Pancreas (tissue), 10 donors: ENCODE measurements at places on chromosomes 7 and 10. TPM values are rescaled to one million over a fixed set of nuclear protein-coding genes. Genes with fewer than 3 reads are reported as not detected.

Gene GPR37
- 1.4 TPM for total RNA-seq

Gene BTBD16
- 0.43 TPM for total RNA-seq

Gene COBL
- 32.0 TPM for total RNA-seq

Gene NKX6-2
- total RNA-seq = 1.2 TPM

Gene NUPR2
- 1.2 TPM for total RNA-seq

Gene OPN4
- not detected for total RNA-seq

Gene PRF1
- 1.8 TPM for total RNA-seq

Gene DGKI
- total RNA-seq = 0.81 TPM

Gene NPFFR1
- under 0.01 TPM for total RNA-seq

Gene C10orf62
- 0.56 TPM for total RNA-seq

Gene RAPGEF5
- 27.6 TPM for total RNA-seq

Gene PWWP2B
- 25.1 TPM for total RNA-seq

Gene PPP1R9A
- total RNA-seq = 17.6 TPM

Gene CRHR2
- total RNA-seq = 0.28 TPM

Gene PLEKHS1
- total RNA-seq = 28.2 TPM

Gene GPR22
- total RNA-seq = not detected

Gene MYL10
- total RNA-seq = not detected

Gene GRK5
- 4.1 TPM for total RNA-seq

Gene FZD1
- total RNA-seq = 10.5 TPM

Gene AFAP1L2
- total RNA-seq = 5.5 TPM
